ENCODE measurements at places on chromosomes 5 and 9.

DNA sequence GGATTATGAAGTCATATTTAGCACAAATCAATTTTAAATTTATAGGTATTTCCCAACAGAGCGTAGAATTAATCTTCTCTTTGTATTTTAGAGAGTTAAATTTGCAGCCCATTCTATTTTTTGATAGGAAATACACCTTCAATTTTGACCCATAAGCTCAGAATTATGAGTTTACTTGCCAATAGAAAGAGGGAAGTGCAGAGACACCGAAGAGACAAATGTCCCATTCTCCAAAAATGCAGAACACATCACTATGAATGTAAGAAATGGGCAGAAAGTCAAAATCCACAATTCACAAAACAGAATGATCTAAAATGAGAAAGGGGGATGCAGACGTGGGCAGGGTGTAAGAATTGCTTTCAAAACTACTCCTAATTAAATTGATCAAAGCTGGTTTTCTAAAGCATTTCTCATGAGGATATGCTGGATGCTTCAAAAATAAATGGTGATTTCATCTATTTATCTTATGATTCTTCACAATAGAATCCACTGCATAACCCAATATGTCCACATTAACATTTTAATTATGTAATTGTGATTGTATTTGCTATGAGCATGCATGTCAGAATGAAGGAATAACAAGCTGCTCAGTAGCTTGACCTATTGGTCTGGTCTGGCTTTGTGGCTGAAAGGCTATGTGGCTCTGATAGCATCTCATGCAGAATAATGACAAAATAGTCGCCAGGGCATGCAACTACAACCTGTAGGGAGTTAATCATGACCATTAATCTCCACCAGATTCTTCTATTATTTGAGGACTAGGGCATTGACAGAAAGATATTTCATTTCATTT lies 550.1 kb upstream of the CDH18 start:
- DNase-seq = no peak

DNA sequence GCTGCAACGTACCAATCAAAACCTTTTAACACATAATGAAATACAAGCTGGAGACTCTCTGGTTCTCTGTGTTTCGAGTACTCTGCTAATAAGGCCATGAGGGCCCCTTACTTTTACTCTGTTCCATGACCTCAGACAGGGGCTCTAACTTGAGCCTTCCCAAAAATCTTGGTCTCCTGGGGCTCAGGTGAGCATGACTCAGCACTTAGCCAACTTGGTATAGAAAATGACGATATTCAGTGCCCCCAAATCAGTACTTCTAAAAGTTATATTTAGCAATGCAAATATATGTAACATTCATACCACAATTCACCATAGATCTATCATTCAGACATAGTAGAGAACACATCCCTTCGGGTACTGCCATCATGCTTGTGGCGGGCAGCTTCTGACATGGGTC lies 278.9 kb downstream of the EFNA5 start:
- DNase-seq = no peak

DNA sequence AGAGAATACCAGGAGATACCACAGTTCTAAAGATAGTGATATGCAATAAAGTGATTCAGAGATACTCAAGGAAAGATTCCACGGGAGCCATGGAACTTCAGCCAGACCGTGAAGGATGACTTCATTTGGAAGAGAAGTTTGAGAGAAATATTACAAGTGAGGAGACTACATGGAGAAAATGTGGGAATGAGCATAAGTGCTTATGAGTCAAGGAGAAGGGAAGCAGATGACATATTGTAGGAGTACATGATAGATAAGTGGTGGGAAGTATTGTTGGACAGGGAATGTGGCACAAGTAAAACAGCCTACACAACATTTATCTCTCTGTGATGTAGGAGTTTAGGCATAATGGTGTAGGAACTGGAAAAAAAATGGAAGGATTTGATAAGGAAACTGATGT lies 122.1 kb upstream of the FBXL17 start:
- no peak for DNase-seq

DNA sequence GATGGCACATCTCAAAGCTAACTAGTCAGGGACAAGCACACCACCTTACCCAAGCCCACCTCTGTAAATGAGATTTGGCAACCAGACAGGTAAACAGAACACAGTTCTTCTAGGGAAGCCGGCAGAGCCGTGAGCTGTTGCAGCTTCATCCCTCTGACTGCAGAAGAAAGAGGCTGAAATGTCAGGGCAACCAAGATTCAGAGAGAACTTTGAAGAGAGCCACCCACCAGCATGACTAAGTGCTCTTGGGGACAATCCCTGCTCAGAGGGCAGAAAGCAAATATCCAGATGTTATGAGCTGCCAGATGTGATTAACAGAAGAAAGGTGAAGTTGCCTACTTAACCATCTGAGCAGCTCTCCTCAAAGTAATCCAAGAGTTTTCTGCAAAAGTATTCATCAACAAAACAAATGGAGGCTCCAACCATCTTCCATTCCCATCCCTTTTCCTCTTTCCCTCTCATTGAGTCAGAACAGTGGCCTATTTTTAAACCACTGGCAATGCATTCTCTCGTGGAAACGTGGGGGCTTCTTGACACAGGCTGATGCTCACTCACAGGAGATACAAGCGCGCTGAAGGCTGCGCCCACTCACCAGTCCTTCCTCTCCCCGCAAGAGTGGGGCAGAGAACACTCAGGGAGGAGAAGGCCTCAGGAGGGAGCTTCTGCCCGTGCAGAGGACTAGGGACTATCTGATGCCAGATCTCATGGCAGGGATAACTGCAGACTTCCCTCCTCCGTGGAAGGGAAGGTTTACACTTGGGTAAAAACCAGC lies 57.1 kb downstream of the SLIT3 start:
- no peak for DNase-seq

- DNase-seq = no peak
These were observed 95.7 kb upstream of the SHB start for GRCh38 chr9:38164659-38165221.

DNA sequence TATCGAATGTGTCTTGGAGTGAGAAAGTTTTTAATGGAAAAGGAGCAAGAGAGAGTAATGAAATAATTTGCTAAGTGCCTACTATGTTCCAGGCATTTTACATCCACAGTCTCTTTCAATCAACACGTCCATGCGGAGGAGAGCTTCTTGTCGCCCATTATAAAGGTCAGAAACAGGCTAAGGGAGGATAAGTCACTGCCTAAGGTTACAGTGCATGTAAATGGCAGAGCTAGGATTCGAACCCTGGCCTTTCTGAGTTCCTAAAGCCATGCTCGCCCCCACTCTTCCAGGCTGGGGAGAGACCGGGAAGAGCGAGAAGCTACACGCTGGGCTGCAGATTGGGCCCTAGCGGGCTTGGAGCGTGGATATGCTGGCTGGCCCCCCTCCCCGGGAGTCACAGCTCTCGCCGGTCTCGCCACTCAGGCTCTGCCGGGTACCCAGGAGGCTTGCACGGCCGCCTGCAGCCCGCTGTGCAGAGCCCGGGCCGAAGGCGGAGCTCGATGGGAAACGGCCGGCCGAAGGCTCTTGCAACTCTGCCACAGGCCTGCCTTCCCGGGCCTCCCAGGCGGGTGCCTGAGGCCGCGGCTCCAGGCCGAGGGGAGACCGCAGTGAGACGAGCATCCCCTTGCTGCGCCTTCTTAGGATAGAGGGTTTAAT lies 775 bp upstream of the LHX2 start:
- DNase-seq = no peak

GRCh38 chr9:20152151-20152725 lies 363.4 kb upstream of the SLC24A2 start:
- no peak for DNase-seq

GRCh38 chr5:98368141-98368540 lies 405.3 kb upstream of the RGMB start:
- no peak for DNase-seq

- DNase-seq = no peak
These were observed 177.6 kb downstream of the DIRAS2 start for GRCh38 chr9:90464978-90465377.

- DNase-seq = no peak
These were observed 98.8 kb downstream of the HSD17B3 start for GRCh38 chr9:96202971-96203780.

DNA sequence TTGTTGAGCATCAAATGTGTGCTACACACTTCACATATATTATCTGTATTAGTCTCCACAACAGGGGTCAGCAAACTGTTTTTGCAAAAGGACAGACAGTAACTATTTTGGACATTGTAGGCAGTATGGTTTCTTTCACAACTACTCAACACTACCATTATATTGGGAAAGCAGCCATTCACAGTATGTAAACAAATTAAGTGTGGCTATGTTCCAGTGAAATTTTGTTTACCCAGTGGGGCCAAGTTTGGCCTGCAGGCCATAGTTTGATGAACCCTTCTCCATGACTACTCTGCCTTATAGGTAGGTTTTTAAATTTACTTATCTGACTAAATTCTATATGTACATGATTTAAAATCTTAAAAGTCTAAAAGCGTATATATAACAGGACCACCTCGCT lies 13.0 kb upstream of the FAM151B start:
- no peak for DNase-seq

GRCh38 chr5:83687124-83687619 lies 33.5 kb downstream of the HAPLN1 start:
- no peak for DNase-seq

DNA sequence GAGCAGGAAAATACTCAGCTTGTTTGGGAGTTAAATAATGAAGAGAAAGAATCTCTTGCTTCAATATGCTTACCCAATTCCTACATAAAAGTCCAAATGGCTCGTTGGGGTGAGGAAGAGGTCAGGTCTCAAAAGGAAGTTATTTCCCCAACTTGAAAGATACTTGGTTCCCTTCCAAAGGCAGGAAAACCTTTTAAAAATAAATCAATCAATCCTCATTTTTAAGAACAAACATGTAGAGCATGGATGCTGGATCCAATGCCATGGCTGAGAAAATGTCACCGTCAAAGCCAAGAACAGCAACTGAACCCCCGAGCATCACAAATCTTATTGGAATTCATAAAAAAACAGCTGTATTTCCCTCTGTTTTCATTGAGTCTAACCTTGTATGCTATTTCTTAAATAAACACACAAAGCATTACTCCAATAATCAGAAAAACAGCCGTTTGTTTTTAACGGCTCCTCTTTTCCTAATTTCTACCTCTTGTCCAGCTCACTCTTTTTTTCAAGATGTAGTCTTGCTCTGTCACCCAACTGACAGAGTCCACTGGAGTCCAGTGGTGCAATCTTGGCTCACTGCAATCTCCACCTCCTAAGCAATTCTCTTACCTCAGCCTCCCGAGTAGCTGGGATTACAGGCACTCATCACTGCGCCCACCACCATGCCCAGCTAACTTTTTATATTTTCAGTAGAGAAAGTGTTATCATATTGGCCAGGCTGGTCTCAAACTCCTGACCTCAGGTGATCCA lies 140.7 kb downstream of the GNA14 start:
- DNase-seq = no peak

- no peak for DNase-seq
These were observed 943 bp downstream of the GALNT12 start for GRCh38 chr9:98808411-98808815.

- no peak for DNase-seq
These were observed 592.0 kb upstream of the WWC1 start for GRCh38 chr5:167699432-167699831.

DNA sequence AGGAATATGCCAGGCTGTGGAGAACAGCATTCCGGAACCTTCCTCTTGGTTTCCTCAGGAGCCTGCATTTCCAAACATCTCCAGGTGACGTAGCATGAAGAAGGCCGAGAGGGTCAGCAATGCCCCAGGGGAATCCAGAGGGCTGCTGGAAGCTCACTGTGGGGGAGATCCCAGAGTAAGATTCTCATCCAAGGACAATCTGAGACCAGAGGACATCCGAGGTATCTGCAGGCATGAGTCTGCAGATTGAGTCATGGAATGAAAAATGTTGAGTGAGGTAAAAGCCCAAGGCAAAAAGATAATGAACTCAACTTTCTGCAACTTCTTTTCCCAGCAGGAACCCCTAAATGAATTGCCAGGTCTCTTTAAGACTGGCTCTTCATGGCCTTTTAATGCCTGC lies 73.5 kb downstream of the KIF4B start:
- no peak for DNase-seq

- no peak for DNase-seq
These were observed 96.1 kb downstream of the MRPL36 start for GRCh38 chr5:1703352-1704050.

GRCh38 chr5:15927710-15928380 lies 251.7 kb downstream of the MARCHF11 start:
- DNase-seq = no peak

GRCh38 chr5:101045689-101046088 lies 142.6 kb upstream of the ST8SIA4 start:
- DNase-seq = no peak

DNA sequence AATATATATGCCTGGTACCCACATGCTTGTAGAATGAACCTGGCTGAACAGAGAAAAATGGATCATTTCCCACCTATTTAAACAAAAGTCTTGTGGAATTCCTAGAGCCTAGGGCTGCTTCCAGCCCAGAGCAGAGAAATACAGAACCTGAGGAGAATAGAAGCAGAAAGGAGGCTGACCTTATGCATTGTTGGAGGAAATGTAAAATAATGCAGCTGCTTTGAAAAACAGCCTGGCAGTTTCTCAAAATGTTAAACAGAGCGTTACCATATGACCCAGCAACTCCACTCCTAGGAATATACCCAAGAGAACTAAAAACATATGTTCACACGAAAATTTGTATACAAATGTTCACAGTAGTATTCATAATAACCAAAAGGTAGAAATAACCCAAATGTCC lies 15.1 kb downstream of the MAPKAP1 start:
- no peak for DNase-seq

- no peak for DNase-seq
These were observed 186.7 kb downstream of the PARP8 start for GRCh38 chr5:50853151-50853550.

- no peak for DNase-seq
These were observed 36.5 kb downstream of the RGS3 start for GRCh38 chr9:113499876-113500497.

DNA sequence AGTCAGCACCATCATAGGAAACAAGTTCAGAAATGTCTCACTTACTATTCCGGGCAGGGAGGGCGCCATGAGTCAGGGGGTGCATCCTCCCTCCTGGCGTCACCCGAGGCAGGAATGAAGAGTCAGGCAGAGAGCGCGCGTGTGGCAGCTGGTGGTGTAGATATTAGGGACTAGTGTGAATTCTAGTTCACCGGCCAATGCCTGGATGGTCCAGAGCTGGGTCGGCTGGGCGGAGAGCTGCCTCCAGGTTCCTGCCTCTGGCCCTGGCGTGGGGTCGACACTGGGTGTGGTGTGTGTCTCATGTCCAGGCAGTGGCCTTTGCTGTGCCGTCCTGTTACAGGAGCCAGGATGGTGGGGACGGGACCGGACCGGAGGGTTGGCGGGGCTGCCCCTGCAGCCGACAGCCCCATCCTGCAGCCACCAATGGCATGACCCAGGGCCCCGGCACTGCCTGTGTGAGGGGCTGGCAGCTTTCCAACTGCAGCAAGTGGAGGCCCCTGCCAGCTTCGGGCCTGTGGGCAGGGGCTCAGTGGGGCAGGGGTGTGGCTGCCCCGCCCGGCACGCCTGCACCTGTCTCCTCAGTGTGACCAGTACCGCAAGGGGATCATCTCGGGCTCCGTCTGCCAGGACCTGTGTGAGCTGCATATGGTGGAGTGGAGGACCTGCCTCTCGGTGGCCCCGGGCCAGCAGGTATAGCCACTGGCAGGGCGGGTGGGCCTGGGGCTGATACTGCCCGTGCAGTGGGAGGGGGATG lies 9.1 kb downstream of the DIPK1B start:
- DNase-seq = no peak
